ENCODE measurements at places on chromosomes 4 and X. TPM values are rescaled to one million over a fixed set of nuclear protein-coding genes. Genes with fewer than 3 reads are reported as not detected.

DNA sequence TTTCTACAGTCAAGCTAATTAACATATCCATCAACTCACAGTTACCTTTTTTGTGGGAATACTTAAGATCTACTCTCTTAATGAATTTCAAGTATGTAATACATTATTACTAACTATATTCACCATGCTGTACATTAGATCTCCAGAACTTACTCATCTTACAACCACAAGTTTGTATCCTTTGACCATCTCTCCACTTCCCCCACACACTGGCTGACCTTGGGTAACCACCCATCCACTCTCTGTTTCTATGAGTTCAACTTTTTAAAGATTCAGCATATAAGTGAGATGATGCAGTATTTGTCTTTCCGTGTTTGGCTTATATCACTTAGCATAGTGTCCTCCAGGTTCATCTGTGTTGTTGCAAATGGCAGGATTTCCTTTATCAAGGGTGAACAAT, 30.5 kb upstream of the MAGED1 start:
- H3K27ac ChIP-seq: no peak overlapping the region
- no peak for DNase-seq
- H3K4me1 ChIP-seq: peaks cover 5% of the 10 kb centered on the region
- H3K4me3 ChIP-seq: no peak overlapping the region

GRCh38 chr4:166827167-166827566, 407.1 kb downstream of the SPOCK3 start:
- H3K27me3 ChIP-seq: no peaks in the 10 kb centered on the region
- H3K4me3 ChIP-seq: no peak overlapping the region
- no peaks in the 10 kb centered on the region for H3K4me1 ChIP-seq
- no peaks in the 10 kb centered on the region for H3K36me3 ChIP-seq
- DNase-seq: no peak
- H3K27ac ChIP-seq: no peak overlapping the region

DNA sequence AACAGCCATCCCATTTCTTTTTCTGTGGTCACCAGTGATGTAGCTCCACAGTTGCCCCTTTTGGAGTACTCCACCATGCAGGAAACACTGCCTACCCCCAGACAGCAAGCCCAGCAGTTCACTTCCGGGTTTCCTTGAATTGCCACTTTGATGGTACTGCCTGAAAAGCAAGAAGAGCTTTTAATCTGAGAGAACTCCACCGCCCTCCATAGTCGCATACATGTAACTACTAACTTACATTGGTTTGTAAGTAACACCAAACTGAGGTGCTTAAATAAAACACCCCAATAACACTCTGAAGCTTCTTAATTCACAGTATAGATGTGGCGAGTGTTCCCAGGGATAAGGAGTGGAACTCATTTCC, 53.6 kb upstream of the HPSE start:
- H3K4me3 ChIP-seq: no peak overlapping the region
- peak; percentile 68 for DNase-seq
- peak overlapping the region; percentile 54 for H3K27ac ChIP-seq
- H3K36me3 ChIP-seq: no peaks in the 10 kb centered on the region

ABCG2 gene
- total RNA-seq: 1.4 TPM

PFKFB1 gene
- 0.64 TPM for total RNA-seq

DNA sequence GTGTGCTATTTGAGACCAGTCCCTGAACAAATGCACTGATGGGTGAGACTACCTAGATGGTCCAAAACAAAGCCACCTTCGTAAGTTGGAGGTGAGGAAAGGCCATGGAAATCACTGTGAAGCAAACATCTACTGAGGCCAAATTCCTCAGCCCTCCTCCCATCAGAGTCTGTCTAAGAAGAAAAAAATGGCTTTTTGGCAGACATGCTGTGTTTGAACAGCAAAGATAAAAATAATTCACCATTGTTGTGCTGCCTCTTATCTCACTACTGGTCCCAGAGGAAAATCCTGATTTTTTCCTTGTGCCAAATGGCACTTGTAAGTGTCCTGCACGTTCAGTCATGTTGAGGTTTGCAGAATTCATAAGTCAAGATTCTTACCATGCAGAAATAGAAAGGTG, 7.9 kb downstream of the MAGEB18 start:
- H3K27ac ChIP-seq: no peak overlapping the region
- H3K4me3 ChIP-seq: no peak overlapping the region
- DNase-seq: no peak
- no peaks in the 10 kb centered on the region for H3K27me3 ChIP-seq
- H3K36me3 ChIP-seq: no peaks in the 10 kb centered on the region
- no peaks in the 10 kb centered on the region for H3K4me1 ChIP-seq

All from activated CD4-positive, alpha-beta T cell treated with anti-CD3 and anti-CD28 coated beads, Interleukin-2, amount 10 ng/mL, durations not matched to agents 7 days and 5 days (primary cell).